ENCODE measurements at places on chromosomes 11 and 22.

GRCh38 chr22:43897751-43898261, 6.0 kb upstream of the PNPLA5 start:
- DNase-seq = no peak

GRCh38 chr11:19474954-19475721, 234.4 kb upstream of the E2F8 start:
- no peak for DNase-seq

DNA sequence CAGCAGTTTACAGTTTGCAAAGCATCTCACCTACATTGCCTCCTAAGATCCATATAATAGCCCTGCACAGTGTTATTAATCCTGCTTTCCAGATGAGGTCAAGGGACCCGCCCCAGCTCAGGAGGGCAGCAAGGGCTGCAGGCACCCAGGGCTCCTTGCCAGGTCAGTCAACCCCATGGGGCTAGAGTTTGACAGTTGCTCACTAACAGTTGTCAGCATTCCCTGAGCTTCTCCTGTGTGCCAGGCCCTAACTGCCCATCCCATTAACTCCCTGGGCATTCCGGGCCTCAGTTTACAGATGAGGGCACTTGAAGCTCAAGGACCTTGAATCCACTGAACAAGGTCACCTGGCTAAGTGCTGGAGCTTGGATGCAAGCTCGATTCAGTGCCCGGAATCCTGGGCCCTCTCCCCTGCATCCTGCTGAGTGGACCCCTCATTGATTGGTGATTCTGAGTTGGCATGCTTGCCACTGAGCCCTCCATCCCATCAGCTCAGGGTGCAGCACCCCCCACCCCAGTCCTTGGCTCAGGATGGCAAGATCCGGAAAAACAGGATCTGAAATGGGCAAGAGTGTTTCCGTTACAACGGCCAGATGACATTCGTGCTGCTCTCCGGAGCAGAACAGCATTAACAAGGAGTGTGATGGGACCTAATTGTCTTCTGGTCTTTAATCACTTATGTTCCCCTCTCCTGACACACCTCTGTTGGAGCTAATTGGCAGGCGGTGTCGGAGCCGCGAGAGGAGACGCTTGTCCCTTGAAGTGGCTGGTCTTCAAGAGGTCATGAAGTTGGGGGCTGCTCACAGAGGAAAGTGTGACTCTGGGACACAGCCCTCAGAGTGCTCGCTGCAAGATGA, 87.4 kb upstream of the SHISAL1 start:
- no peak for DNase-seq

GRCh38 chr11:114396916-114397315, 3.4 kb downstream of the C11orf71 start:
- no peak for DNase-seq

- DNase-seq = no peak
Measured at GRCh38 chr11:77176996-77177395, 49.0 kb downstream of the MYO7A start.

- DNase-seq = no peak
Measured at GRCh38 chr11:29336727-29337575, 679.9 kb downstream of the KCNA4 start.

- peak; percentile 35 for DNase-seq
Measured at GRCh38 chr11:81497202-81497804, 1236.4 kb downstream of the FAM181B start.

GRCh38 chr11:41996533-41996932, 537.1 kb upstream of the LRRC4C start:
- DNase-seq = no peak

GRCh38 chr22:32796865-32797573, 4.5 kb upstream of the TIMP3 start:
- DNase-seq = peak; percentile 38

DNA sequence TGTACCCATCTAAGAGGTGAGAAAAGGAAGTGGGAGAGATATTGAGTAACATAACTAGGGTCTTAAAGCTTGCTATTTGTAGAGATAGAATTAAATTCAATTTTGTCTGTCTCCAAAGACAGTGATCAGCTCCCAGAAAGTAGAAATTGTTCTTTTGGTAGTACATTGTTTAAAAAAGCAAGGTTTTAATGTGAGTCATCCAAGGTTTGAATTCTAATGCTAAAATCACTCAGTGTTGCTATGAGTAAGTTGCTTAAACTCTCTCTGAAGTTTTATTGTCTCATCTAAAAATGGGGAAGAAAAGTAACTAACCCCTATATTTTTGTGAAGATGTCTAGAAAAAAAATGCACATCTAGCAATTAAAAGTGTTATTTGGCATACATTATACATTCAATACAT, 1004.5 kb upstream of the CCDC90B start:
- DNase-seq = no peak

- no peak for DNase-seq
Measured at GRCh38 chr11:86916330-86916729, 38.9 kb downstream of the FZD4 start.

DNA sequence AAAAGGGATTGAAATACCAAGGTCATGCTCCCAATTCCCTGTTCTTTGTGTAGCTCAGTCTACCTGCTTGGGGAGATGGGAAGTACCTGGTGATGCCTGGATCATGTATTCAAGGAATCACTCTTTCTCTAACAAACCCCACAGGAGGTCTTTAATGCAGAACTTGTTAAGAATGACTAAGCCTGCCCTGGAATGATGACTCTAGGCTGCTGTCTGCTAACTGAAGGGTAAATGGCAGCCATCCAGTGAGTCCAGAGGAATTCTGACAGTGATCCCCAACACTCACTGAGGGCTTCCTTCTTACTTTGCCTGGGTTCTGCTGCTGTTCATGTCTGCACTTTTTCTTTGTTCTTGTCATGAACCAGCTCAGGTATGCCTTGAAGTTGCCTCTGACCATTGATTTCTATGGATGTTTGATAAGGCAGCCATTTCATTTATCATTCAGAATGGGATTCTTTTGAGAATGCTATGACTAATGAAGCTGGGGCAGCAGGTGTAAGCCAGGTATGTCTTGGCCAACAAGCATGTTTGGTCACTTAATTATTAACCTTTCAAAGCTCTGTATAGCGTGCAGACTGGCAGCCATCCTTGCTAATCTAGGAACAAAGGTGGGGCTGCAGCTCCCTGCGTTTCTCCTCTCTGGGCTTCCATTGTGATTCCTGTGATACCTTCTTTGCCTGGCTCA, 11.4 kb downstream of the PRSS23 start:
- DNase-seq = peak; percentile 35

- no peak for DNase-seq
Measured at GRCh38 chr22:21015466-21016006, 571 bp downstream of the P2RX6 start.

DNA sequence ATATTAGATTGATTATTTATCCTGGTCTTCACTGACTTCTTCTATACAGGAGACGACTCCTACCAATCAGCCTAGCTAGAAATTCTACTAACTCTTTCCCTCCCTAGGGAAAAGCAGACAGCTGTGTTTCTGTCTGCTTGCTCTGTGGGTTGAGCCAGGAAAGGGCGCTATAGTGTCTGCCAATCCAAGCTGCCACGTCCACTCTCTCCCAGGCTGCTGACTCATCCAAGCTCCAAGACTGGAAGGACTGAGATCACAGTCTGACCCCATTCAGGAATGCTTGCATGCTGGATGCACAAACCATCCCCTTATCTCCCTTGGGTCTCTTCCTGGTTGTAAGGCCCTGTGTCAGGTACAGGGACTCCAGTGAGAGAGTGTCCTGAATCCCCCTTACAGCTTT, 955.6 kb downstream of the OPCML start:
- peak; percentile 22 for DNase-seq

GRCh38 chr11:3824714-3825472, 15.9 kb downstream of the RHOG start:
- peak; percentile 85 for DNase-seq

- DNase-seq = no peak
Measured at GRCh38 chr11:33847251-33847650, 44.6 kb downstream of the LMO2 start.

DNA sequence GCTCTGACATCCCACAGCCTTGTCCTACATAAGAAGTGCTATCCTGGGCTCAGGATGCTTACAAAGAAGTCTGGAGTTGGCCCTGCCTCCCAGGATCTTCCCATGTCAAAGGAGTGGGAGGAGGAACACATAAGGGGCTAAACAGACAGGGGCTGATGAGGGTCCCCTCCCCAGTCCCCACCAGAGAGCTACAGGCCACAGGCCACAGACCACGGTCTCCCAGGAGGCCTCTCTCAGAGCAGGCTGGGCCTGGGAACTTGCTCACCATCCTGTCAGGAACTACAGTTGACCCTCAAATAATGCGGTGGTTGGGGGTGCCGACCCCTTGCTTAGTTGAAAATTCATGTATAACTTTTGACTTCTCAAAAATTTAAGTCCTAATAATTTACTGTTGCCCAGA, 315.5 kb downstream of the NTM start:
- no peak for DNase-seq

DNA sequence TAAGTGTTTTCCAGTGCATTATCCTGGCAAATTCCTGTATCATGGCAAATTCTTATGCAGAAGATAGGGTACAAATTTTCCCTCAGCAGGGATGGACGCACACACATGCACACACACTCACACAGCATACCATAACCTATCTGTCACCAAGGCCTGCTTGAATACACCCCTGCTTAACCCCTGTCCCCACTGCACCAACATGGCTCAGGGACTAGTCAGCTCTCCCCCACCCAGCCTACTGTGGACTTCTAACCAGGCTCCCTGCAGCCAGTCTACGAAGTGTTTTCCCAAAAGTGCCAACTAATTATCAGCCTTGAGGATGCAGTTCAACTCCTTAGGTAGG, 63.1 kb downstream of the RAB30 start:
- DNase-seq = no peak

DNA sequence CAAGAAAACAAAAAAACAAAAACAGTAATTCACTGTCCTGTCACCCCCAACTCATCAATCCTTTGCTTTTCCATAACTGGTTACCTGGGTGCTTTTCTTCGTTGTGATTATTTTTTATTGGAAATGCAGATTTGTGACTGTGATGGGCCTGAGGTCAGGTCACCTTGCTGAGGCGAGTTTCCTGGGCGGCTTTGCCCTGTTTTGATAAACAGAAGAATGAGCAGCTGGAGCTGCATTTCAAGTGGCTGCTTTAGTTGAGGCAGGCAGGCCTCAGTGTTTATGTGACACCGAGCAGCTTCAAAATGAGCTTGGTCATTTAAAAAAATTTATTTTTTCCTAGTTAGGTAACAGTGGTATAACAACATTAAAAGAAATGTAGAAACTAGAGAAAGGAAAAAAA, 22.2 kb downstream of the PTPRJ start:
- DNase-seq = no peak

GRCh38 chr11:76808996-76809395, 25.8 kb downstream of the TSKU start:
- no peak for DNase-seq

DNA sequence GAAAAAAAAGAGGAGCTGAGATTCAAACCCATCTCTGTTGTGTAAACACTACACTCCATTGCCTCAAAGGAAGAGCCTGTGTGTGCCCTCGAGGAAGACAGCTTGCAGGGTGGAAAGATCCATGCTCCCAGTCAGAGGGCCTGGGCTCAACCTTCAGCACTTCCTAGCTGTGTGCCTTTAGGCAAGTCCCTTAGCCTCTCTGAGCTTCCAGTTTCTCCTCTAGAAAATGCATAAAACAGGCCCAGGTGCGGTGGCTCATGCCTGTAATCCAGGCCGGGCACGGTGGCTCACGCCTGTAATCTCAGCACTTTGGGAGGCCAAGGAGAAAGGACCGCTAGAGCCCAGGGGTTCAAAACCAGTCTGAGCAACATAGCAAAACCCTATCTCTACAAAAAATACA, 4.6 kb upstream of the ARFGAP2 start:
- no peak for DNase-seq

GRCh38 chr11:104609311-104610085, 288.8 kb downstream of the CASP12 start:
- DNase-seq = peak; percentile 28

DNA sequence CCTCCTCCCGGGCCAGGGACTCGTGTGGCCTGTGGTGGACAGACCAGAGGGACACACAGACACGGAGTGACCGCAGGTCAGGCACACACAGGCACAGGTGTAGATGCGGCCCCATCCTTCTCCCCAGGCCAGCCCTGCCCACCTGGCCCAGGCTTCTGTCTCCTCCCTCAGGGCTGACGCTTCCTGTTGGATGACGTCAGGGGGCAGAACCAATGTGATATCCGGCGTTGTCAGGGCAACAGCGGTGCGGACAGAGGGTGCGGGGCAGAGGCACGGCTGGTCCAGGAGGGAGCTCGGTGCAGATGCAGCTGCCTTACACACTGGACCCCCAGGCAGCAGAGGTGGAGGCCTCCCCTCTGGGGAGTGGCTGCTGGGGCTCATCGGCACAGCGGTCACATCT, 2.9 kb upstream of the TUBGCP6 start:
- no peak for DNase-seq

GRCh38 chr11:128942272-128942612, 429 bp downstream of the TP53AIP1 start:
- no peak for DNase-seq

DNA sequence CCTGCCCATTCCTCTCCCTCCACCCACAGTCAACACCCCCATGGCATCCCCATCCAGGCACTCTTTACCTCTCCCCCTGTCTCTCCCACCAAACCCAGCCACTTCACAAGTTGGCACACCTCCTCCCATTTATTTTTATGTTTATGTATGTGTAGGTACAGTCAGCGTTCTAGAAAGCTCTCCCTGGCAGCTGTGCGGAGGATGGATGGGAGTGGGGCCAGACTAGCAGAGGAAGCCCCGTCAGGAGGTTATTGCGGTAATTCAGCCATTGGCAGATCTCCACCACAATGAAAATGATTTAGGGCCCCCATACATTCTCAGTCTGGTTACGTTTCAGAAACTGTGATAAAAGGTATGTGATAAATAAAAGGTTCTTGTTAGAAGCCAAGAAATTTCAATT, 51.3 kb downstream of the BTG4 start:
- no peak for DNase-seq

- no peak for DNase-seq
Measured at GRCh38 chr11:115887727-115888126, 383.5 kb upstream of the CADM1 start.

GRCh38 chr11:37830529-37830928, 1232.5 kb upstream of the RAG2 start:
- DNase-seq = no peak

Measured in NT2/D1 (cell line).